ENCODE measurements at places on chromosomes 2 and 18.

DNA sequence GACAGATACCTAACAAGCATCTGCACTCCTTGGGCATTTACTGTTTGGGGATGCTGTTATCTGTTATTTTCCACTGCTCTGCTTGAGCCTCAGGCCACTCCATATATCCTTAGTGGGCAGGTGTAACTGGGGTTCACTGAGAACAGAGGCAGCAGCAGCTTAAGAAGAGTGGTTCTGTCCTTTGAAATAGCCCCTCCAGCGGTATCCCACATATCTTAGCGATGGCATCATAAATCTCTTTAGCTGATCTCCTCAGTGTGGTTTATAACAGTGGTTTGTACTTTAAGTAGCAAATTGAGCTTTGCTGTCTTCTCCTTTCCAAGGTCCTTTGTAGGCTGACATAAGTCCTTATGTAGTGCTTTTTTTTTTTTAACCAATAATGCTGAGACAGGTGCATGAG, 79.7 kb upstream of the RPRM start:
- DNase-seq = no peak

- no peak for DNase-seq
Measured at GRCh38 chr2:8684540-8684877, 2.7 kb downstream of the ID2 start.

DNA sequence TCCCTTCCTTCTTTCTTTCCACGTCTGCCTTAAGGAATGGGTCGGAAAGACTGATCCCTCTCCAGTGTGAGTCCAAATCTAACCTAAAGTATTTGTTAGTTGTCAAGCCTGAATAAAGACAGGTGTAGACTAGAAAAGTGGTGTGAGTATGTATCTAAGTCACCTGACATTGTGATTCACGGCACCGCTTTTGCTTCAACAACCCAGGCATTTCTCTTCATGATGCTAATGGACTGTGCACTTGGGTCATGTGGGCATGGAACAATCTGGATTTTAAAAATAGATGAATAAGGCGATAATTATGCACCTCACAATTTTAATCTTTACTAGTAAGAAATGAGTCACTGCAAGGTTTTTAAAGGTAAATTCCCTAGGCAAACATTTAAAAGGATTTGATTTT, 107.5 kb downstream of the LIPG start:
- peak; percentile 85 for DNase-seq

DNA sequence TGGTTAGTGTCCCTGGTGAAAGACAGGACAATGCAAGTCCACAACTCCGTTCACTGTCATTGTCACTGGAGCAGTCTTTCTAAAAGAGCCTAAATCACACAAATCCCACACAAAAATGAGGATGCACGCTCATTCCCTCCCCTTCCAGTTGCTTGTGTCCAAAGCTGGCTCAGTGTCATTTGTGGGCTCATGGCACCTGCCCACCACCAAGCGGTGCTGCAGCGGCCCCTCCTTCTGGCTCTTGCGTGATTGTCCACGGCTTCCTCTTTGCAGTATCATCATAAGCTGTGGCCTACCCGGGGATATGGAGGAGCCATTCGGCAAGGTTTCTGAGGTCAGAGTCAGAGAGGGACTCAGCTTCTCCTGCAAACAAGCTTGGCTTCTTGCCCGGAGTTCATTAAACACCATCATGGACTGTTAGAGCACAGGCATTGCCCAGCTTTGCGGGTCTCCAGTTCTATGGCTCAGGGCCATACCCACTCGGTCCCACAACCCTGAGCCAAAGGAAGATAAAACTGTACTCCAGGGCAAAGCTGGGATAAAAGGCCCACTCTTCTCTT, 179.4 kb upstream of the AGAP1 start:
- peak; percentile 57 for DNase-seq

DNA sequence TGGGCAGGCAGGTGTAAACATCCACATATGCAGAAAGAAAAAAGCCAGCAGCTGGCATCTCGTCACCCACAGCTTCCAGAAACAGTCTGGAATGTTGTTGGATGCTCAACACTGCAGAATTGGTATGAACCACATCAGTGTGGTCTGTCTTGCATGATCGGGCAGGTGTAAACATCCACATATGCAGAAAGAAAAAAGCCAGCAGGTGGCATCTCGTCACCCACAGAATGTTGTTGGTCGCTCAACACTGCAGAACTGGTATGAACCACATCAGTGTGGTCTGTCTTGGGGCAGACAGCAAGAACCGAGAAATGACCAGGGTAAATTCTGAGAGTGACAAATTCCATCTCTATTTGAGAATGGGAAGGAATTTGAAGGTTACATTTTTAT, 39.6 kb downstream of the DOCK10 start:
- no peak for DNase-seq

GRCh38 chr2:207983641-207984042, 41.7 kb downstream of the PLEKHM3 start:
- no peak for DNase-seq
